ENCODE measurements at places on chromosomes 3 and 15.

DNA sequence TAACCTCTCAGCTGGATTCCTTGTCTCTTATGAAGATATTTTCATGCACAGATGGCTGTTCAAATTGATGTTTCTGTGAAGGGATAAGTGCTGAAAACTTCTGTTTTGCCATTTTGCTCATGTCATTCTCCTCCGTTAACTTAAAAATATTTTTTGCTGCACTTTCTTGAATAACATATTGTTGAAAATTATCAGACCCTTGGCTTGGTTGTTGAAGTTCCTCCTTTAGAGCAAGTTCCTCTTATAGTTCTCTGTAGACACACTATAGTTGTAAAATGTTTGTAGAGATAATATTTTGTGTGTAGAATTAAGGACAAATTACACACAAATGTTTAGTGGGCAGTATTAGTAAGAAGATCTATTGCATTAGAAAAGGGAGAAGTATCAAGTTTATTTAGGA lies 300.4 kb downstream of the SV2B start:
- DNase-seq, result no peak

GRCh38 chr3:67614195-67614594 lies 40.2 kb downstream of the SUCLG2 start:
- no peak for DNase-seq

GRCh38 chr3:98561727-98562521 lies 30.1 kb downstream of the GPR15 start:
- DNase-seq, result no peak

- DNase-seq, result no peak
These were observed 87.8 kb downstream of the NCEH1 start for GRCh38 chr3:172622916-172623700.

Data from stimulated activated naive CD4-positive, alpha-beta T cell (primary cell).